ENCODE measurements at places on chromosomes 4 and X.

GRCh38 chrX:7904562-7904961 is 22.7 kb downstream of the PNPLA4 start:
- DNase-seq, result no peak

GRCh38 chr4:72112514-72113156 is 80.8 kb downstream of the NPFFR2 start:
- DNase-seq, result no peak

DNA sequence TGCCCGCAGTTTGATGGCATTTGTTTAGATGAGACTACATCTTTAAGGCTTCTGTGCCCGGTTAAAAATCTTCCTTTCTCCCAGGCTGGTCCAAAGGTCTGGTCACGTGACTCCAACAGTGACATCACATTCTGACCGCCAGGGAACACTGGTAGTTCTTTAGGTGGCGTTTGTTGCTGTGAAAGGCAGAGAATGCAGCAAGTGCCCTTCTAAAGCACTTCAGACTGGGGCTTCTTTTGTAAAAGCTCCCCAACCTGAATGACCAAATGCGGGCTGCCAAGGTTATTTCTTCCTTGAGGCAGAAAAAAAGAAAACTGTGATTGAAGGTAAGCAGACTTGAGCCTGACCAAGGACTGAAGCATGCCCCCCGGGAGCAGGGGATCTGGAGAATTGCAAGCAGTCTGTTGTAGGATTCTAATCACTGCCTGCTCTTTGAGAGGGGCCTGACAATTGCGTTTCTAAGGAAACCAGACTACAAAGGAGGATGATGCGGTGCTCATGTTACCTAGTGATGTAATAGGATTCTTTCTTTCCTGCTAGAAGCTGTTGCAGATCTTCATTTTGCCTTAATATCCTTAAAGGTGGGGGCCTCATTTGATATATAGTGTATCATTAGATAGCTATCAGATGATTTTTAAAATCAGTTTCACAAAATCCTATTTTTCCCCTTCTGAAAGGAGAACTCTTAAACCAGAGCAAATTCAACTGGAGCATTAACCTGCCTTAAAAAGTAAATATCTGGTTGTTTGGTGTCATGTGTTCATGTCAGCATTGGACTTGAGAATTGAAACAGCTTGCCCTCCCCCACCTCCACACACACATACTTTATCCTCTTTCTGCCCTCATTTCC is 133.1 kb downstream of the AKAP4 start:
- DNase-seq, result no peak

DNA sequence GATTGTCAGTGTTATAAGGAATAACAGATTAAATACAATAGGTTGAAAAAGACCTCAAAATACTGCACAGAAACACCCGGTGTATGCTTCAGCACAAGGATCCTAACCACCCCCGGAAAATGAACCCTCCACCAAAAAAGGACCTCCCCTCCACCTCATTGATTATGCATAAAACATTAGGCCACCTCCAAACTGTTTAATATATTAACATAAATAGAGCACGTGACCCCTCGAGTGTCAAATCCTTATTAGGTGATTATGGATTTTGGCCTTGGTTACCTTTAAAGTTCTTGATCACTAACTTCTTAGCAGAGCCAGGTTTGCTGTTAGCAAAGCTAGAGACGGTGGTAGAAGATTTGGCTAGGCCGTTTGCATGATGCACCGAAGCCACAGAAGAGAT is 958 bp downstream of the CUL4B start:
- no peak for DNase-seq

DNA sequence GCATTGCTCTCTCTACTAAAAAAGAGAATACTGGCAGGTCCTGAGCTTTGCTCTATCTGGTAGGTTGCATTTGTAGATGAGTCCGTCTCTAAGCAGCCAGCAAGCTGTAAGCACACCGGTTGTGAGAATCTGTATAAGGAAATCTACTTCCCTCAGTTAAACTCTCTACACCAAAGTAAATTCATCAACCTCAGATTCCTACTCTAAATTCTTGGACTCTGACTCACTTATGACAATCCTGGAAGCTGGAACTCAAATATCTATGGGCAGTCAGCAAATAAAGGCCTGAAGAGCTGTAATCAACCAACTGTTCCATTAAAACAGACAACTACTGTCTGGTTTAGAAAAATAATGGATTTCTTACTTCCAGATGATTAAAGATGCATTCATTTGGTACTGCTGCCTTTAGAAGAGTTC is 37.9 kb downstream of the FAT1 start:
- no peak for DNase-seq
